ENCODE measurements at places on chromosomes 7 and 10. TPM values are rescaled to one million over a fixed set of nuclear protein-coding genes. Genes with fewer than 3 reads are reported as not detected.

HOXA4 gene
- polyA plus RNA-seq = not detected

ABCC2 gene
- polyA plus RNA-seq = 0.48 TPM

SLC26A3 gene
- not detected for polyA plus RNA-seq

ZNF804B gene
- polyA plus RNA-seq = not detected

FAM24A gene
- polyA plus RNA-seq = not detected

ARMC10 gene
- 54.1 TPM for polyA plus RNA-seq

SSBP1 gene
- polyA plus RNA-seq = 212 TPM

TFEC gene
- 0.02 TPM for polyA plus RNA-seq

LEP gene
- not detected for polyA plus RNA-seq

LAMB4 gene
- polyA plus RNA-seq = 0.36 TPM

FFAR4 gene
- not detected for polyA plus RNA-seq

EGFR gene
- 30.7 TPM for polyA plus RNA-seq

PLAU gene
- 159 TPM for polyA plus RNA-seq

SFTPA1 gene
- polyA plus RNA-seq = not detected

CALCR gene
- 0.12 TPM for polyA plus RNA-seq

FGFR2 gene
- polyA plus RNA-seq = not detected

ADRA2A gene
- polyA plus RNA-seq = not detected

OPN1SW gene
- polyA plus RNA-seq = 0.05 TPM

AEBP1 gene
- 105 TPM for polyA plus RNA-seq

LIPM gene
- polyA plus RNA-seq = not detected

STN1 gene
- polyA plus RNA-seq = 22.1 TPM

MAGI2 gene
- polyA plus RNA-seq = 1.1 TPM

ICA1 gene
- polyA plus RNA-seq = 2.4 TPM

DNAJC30 gene
- 11.0 TPM for polyA plus RNA-seq

WASHC2C gene
- polyA plus RNA-seq = 24.0 TPM

RASA4B gene
- 15.5 TPM for polyA plus RNA-seq

ATAD1 gene
- 21.0 TPM for polyA plus RNA-seq

MACROH2A2 gene
- polyA plus RNA-seq = 28.9 TPM

CALHM3 gene
- not detected for polyA plus RNA-seq

C7orf33 gene
- polyA plus RNA-seq = not detected

PNLIPRP1 gene
- polyA plus RNA-seq = not detected

FAM25G gene
- not detected for polyA plus RNA-seq

ACSM6 gene
- polyA plus RNA-seq = not detected

TMEM196 gene
- not detected for polyA plus RNA-seq

OPALIN gene
- polyA plus RNA-seq = not detected

CFTR gene
- polyA plus RNA-seq = not detected

PAX4 gene
- polyA plus RNA-seq = not detected

CYP3A4 gene
- not detected for polyA plus RNA-seq

PRLHR gene
- 0.03 TPM for polyA plus RNA-seq

ANKRD1 gene
- polyA plus RNA-seq = 41.7 TPM

ADARB2 gene
- polyA plus RNA-seq = not detected

SLC18A3 gene
- 1.7 TPM for polyA plus RNA-seq

PLAC9 gene
- polyA plus RNA-seq = 0.21 TPM

GTF2IRD1 gene
- 20.2 TPM for polyA plus RNA-seq

CTNNA3 gene
- polyA plus RNA-seq = not detected

SFRP4 gene
- polyA plus RNA-seq = not detected

CDK14 gene
- polyA plus RNA-seq = 13.9 TPM

ACSL5 gene
- polyA plus RNA-seq = 0.08 TPM

ADK gene
- polyA plus RNA-seq = 34.6 TPM

DOCK4 gene
- polyA plus RNA-seq = 8.5 TPM

IFIT1 gene
- polyA plus RNA-seq = 4.4 TPM

CPA2 gene
- not detected for polyA plus RNA-seq
